NCI-H1694 (cell line): ENCODE measurements at places on chromosomes 6 and 20.

DNA sequence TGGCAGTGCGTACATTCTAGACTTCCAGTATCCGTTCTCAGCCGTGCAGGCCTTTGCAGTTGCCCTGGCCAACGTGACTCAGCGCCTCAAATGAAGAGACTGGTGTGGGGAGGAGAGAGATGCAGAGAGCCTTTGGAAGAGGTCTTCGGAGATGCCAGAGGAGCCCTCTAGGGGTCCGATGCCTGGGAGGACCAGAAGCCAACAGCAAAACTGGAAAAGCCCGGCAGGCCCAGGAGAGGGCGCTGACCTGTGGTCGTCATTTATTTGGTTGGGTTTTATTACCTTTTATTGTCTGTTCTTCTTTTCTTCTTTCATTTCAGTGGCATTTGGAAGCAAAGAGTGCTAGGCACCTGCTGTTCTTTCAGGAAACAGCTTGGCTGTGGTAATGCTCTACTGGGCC is 53.3 kb upstream of the TMEM181 start:
- DNase-seq: peak; percentile 1

DNA sequence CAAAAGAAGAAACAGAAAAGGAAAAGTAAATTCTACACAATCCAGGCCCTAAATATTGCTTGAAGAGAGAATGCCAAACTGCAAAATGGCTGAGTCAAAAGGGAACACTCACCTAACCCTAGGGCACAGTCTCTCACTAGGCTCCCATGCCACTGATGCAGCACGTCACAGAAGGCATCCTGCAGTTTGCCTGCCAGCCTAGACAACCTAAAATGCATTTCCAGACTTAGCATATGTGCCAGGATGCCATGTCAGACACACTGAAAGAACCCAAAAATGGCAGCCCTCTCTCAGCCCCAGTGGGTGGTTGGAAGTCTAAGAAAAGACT is 10.6 kb upstream of the SIRPD start:
- DNase-seq: no peak

GRCh38 chr6:101083533-101084175 is 202.5 kb upstream of the ASCC3 start:
- DNase-seq: no peak

- no peak for DNase-seq
Measured at GRCh38 chr6:29919506-29920445, 22.6 kb upstream of the HLA-A start.

- no peak for DNase-seq
Measured at GRCh38 chr6:141561154-141561553, 571.6 kb upstream of the GJE1 start.

GRCh38 chr6:111757342-111757741 is 115.9 kb downstream of the FYN start:
- DNase-seq: no peak

GRCh38 chr20:47970282-47970903 is 185.1 kb upstream of the SULF2 start:
- no peak for DNase-seq

DNA sequence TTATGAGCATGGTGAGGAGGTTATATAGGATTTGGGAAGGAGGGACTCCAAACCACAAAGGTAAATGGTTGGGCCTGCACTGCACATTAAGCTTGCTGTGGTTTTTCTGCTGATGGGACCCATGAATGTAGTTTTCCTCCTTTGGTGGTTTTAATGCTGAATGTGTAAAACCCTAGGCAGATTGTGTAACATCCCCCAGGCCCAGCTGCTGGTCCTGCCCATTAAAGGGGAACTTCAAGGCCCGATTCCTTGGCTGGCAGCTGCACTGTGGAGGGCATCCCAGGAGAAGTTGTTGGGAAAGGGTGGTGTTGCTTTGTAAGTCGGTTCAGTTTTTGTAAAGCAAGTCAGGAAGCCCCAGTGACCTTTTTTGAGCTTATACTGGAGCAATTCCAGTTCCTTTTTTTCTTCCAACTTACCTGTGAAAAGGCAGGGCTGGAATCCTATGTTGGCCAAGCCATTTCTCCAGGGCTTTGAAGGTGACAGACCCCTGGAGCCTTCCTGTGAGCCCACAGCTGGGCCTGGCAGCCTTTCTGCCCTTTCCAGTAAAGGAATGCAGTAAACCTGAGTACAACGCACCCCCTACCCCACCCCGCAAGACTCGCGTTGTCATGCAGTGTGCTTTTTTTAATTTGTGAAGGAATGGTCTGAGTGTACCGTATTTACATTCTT is 43.1 kb upstream of the NAA20 start:
- no peak for DNase-seq

DNA sequence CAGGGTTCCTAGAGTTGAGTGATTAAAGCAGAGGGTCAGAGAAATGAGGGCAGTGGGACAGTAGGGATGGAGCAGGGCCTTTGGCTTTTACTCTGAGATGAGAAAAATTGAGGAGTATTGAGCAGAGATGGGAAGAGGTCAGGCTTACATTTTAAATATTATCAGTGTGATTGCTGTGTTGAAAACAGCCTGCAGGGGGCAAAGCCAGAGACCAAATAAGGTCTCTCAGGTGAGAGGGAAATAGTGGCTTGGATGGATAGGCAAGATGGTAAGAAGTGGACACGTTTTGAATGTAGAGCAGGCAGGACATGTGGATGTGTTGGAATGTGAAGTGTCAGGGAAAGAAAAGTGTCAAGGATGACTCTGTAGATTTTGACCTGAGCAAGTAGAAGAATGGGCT is 105.0 kb upstream of the MAP3K7 start:
- DNase-seq: no peak

DNA sequence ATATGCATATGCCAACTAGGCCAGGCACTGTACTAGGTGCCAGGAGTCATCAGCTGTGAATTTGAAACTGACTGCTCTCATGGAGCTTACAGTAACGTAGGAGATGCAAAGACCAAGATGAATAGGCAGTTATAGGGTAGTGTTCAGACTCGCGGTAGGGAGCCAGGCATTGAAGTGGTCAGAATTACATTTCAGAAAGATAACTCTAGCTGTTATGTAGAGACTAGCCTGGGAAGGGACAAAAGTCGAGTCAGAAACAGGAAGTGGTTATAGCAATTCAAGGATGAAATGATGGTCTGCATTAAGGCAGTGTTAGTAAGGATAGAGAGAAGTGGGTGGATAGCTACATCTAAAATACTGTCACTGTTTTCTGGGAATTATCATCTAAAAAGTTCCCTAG is 56.6 kb downstream of the PCMT1 start:
- DNase-seq: no peak

DNA sequence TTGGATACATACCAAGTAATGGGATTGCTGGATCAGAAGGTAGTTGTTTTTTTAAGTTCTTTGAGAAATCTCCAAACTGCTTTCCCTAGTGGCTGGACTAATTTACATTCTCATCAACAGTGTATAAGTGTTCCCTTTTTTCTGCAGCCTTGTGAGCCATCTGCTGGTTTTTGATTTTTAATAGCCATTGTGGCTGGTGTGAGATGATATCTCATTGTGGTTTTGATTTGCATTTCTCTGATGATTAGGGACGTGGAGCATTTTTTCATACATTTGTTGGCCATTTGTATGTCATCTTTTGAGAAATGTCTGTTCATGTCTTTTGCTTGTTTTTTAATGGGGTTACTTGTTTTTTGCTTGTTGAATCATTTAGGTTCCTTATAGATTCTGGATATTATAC is 34.8 kb downstream of the TOP1 start:
- no peak for DNase-seq

- no peak for DNase-seq
Measured at GRCh38 chr6:47165918-47166317, 123.8 kb upstream of the ADGRF1 start.

DNA sequence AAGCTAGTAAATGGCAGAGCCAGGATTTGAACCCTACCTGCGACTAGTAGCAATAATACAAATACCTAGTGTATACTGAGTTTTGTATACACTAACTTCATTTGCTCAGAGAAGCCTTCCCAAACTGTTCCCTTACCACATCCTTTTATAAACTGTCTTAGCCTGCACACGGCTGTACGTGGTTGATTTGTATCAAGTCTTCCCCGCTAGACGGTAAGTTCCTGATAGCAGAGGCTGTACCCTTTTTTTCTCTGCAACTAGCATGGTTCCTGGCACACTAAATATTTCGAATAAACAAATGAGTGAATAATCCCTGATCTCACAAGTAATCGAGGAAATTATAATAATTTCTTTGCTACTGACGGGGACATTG is 636 bp downstream of the RTF2 start:
- DNase-seq: no peak

GRCh38 chr20:3092611-3093379 is 8.3 kb upstream of the AVP start:
- no peak for DNase-seq

DNA sequence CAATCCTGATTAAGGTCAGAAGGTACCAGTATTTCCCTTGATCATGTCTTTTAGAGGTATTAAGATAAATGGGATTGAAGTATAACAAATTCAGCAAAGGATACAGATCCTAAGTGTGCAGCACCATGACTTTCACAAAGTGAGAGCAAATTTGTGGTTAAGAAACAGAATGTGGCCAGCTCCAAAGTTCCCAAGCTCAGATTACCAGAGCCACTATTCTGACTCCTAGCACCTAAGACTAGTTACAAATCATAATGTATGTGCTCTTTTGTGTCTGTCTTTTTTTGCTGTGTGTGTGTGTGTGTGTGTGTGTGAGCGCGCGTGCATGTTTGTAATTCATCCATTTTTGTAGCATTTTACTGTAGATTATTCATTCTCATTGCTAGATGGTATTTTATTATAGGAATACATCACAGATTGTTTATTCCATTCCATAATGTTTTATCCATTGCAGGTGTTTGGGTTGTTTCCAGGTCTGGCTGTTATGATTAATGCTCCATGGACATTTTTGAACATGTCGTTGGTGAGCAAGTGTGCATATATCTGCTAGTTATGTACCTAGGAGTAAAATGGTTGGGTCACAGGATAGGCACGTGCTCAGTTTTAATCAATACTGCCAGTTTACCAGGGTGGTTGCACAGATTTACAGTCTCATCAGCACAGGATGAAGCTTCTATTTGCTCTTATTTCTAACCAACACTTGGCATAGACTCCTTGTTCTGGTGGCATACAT is 314.0 kb upstream of the JAG1 start:
- DNase-seq: no peak

GRCh38 chr20:47286681-47287080 is 69.8 kb downstream of the ZMYND8 start:
- no peak for DNase-seq

DNA sequence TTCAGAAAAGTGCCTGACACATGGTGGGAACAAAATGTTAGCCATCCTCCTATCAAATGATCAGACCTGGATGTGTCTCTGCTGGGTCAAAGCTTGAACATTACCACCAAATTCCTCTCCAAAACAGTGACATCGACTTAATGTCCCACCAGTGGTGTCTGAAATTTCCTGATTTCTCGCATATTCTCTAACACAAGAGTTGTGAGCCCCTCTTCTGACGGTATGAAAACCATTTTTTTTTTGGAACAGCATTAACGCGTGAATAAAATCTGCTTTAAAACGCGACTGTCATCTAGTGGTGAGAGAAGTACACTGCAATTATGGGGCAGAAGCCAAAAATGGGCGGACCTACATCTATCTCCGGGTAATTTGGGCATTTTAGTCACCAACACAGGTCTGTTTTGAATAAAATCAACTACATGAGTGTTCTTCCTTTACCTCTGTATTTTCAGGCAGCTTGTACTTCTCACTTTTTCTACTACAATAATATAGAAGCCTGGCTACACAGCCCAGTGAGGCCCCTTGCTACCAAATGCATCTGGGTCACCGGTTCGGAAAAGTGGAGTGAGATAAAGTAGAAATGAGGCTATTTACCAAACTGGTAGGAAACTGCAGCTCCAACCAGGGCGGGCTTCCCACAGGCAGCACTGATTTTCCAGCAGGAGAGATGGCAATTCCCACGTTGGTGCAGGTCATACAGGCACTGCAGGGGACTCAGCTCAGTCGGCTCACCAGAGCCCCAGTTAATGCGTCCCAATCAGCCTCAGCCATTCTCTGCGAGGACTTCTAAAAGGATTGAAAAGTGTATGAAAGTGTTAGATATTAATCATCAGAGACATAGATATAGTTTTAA is 27.4 kb downstream of the MGME1 start:
- DNase-seq: peak; percentile 74

DNA sequence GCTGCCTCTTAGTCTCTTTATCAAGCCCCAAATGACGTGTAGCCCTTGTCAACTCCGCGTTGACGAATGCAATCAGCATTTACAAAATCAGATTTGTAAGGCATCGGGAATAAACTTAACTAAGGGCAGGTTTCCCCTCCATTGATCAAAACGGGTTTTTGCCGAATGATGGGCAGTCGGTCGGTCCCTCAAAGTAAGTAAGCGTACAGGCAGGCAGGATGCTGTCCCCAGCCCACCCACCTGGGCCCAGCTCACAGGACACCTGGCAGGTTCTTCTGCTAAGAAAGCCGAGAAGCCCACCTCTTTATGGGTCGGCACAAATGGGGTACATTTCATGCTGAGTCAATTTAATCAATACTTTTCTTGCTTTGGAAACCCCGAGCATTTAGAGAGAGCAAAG is 22.0 kb upstream of the MAFB start:
- no peak for DNase-seq

DNA sequence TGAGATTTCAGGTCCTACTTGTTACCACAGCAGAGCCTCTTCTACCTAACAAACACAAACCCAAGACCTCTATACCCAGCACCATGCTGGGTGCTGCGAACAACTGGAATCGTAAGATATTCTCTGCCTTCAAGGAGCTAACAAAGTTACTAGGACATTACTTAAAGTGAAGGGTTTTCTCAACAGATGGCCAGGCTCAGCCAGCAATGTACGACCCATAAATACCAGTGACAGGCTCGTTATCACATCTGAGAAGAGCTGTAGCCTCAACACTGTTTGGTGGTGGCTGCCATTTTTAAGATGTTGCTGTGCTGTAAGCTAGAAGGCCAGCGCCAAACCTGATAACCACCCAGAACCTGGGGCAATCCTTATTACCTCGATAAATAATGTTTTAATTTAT is 406.5 kb downstream of the KIF16B start:
- no peak for DNase-seq

GRCh38 chr20:22689266-22689665 is 104.9 kb upstream of the FOXA2 start:
- DNase-seq: no peak

DNA sequence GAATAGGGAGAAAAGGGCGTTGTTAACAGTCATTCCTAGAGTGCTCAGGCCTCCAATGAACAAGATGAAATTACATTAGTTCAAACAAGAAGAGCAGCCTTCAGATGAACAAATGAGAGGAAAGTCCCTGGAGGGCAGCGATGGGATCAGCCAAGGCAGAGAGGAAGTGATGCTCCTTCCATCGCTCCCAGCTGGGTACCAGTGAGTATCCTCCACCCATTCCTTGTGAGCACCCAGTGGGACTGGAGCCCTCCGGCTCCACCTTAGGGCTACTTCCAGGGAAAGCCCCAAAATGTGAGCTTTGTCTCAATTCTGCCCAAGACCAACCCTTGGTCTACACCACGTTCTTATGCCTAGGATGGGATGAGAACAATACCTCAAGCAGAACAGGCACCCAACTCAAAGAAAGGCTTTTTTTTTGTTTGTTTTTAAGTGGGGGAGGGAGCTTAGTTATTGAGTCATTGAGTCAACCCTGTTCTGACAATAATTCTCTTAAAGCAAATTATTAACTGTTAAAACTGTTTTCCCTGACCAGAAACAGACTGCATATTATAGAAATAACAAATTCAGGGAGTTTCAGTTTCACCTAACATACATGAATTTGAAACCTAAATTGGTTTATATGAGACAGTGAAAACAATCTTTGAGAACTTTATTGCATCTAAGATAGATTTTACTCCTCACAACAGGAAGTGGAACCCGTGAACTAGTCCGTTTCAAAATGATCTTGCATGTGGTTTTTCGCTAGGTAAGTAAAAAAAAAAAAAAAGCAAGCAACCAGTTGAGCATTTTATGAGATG is 106.9 kb downstream of the IPCEF1 start:
- DNase-seq: no peak

GRCh38 chr6:161918109-161918531 is 644.3 kb upstream of the AGPAT4 start:
- no peak for DNase-seq
